ENCODE measurements at places on chromosomes 3 and 15.

- DNase-seq, result no peak
These were observed 736.8 kb downstream of the MCTP2 start for GRCh38 chr15:94968133-94968532.

GRCh38 chr15:73082812-73083211 lies 30.5 kb downstream of the NEO1 start:
- DNase-seq, result no peak

DNA sequence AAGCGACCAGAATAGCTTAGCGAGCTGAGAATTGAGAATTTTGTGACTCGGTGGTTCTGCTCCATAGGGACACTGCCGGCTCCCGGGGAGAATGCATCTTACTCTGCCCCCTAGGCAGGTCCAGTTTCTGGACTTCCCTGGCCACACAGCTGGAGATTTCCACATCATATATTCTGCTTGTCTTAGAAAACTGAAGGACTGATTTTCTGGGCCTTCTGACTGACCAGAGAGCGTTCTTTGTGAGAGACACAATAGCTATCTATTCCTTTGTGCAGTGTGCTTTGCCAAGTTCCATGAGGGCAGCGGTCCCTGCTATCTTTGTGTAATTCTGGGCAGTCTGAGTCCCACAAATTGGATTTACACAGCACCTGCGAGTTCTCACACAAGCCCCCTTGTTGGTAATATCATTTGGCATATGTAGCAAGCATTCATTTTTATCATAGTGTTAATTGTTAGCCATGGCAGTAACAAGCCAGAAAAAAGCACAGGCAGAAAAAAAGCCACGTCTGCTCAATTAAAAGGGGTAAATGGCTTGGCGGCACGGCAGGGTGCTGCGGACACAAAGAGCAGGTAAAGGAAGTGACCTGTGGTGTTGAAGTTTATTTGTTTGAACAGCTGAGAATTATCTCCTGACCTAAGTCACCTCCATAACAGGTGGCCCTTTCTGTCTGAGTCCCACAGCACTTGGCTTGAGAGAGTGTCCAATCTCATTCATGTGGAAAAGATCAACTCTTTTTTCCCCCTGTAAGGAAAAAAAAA lies 688.7 kb downstream of the TUSC7 start:
- no peak for DNase-seq

- peak; percentile 1 for DNase-seq
These were observed 6.5 kb upstream of the CRYBG3 start for GRCh38 chr3:97815149-97815917.

DNA sequence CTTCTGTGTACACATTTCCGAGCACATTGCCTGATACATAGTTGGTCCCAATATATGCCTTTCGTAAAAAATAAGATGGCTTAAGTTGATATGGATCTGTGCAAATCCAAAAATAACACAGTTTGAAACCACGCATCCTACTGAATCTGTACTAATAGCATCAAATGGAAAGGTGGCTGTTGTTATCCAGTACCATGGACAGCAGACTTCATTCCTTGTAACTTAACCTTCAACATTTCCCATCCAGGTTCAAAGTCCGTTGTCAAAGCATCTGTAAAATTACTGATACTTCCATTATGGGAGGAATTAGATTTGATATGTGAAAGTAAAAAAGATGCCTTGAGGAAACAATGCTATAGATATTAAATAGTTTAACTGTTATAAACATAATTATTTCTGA lies 65.5 kb upstream of the C3orf49 start:
- DNase-seq, result no peak

DNA sequence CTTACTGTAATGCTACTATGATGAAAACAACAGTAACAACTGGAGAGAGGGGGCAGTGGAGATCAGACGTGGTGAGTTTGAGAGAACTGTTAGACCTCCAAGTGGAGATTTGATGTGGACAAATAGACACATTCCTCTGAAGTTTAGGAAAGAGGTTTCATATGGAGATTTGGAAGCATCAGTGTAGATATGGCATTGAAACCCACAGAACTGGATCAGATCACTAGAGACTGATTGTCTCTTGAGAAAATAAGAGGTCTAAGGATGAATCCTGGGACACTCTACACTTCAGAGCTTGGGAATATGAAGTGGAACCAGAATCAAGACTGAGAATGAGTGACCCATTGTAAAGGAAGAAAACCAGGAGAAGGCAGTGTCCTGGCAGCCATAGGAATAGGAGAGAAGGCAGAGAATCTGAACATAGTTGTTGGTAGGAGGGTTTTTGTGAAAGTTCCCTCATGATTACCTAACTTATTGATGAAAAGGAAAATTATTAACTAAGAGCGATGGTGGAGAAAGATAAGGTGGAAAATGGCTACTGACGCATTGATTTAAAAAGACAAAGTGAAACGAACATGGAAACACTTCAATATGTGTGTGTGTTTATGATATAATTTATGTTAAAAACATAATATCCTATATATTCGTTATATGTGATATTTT lies 29.7 kb upstream of the PYDC2 start:
- no peak for DNase-seq

GRCh38 chr3:125143538-125143937 lies 69.0 kb downstream of the SLC12A8 start:
- DNase-seq, result no peak

DNA sequence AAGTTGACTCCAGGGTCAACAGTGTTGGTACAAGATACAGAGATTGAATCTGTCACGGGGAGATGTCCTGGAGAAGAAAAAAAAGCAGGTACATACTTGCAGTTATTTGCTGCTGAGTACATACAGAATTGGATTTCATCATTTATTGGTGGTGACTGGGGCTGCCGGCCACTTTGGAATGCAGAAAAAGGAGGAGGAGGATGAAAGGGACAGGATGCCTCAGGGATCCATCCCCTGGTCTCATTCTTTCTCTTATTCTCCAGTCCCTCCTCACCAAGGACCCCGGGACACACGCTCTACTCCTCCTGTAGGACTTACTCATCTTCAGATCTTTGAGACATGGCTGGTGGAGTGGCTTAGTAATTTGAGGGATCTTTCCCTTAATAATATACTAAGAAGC lies 30.0 kb upstream of the MEIS2 start:
- no peak for DNase-seq

- DNase-seq, result no peak
These were observed 47.4 kb downstream of the SCN5A start for GRCh38 chr3:38601956-38602550.

- no peak for DNase-seq
These were observed 732.4 kb upstream of the DPPA4 start for GRCh38 chr3:110069761-110070160.

GRCh38 chr3:157789162-157789561 lies 285.9 kb upstream of the VEPH1 start:
- no peak for DNase-seq

DNA sequence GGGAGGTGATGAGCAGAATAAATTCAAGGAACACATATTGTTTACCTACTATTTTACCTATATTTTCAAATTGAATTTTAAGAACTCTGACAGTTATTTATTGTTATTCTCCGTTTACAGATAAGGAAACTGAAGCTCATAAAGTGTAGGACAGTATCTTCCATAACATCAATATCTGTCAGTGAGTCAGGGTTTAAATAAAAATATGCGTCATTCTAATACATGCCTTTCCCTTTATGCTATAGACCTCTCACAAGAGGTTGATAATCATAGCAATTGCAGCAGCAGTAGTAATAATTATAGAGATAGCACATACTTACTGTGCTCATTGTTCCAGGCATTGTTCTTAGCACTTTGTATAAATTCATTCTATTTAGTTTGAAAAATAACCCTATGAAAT lies 101.1 kb downstream of the EPHA6 start:
- DNase-seq, result no peak

DNA sequence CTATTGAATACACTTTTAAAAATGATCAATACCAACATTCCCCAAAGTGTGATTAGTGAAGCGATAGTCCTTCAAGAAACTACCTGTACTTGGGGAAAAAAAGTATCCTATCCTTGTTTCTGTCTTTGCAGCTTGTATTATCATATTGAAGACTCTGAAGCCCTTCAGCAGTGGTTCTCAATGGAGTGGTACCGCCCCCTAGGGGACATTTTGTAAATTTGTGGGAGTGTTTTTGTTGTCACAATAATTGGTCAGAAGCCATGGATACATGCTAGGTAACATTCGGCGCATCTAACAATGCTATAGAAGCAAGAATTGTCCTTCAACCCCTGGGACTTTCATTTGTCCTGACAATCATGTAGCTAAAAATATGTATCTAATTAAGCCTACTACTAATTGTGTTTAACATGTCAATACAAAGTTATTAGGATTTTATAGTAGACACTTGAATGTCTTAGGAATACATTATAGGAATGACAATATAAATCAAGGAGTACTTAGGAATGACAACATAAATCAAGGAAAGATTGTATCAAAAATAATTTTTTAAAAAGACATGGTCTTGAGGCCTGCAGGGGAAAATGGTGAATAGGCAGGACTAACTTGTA lies 53.7 kb downstream of the NMD3 start:
- DNase-seq, result peak; percentile 27

- no peak for DNase-seq
These were observed 230.2 kb upstream of the HES1 start for GRCh38 chr3:193905541-193906396.

DNA sequence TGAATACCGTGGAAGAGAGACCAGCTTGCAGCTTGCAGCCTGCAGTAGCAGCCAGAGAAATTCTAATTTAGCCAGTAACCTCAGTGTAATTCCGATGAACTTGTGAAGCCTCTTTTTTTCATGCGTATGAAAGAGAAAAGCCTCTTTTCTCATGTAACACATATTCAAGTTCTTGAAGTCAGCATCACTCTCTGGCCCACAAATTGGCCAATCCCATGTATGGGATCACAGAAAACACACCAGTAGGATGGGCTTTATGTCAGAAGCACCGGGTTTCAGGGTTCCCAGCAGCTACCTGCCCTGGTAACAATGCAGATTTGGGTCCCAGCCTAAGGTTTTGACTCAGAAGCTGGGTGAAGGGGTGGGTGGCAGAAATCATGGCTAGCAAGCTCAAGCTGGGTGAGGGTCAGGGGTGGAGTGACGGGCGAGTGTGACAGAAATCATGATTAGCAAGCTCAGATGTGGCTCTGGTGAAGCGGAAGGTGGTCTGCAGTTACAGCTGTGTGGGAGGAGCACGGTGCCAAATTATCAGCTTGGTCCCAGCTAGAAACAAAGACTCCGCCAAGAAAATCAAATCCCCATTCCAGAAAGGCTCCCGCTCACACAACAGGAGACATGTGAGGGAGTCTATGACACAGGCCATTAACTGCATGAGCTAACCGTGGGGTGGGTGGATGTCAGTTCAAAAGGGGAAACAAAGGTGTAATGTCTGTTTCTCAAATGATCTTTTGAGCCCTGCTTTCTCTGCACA lies 86.6 kb downstream of the SNRK start:
- no peak for DNase-seq

DNA sequence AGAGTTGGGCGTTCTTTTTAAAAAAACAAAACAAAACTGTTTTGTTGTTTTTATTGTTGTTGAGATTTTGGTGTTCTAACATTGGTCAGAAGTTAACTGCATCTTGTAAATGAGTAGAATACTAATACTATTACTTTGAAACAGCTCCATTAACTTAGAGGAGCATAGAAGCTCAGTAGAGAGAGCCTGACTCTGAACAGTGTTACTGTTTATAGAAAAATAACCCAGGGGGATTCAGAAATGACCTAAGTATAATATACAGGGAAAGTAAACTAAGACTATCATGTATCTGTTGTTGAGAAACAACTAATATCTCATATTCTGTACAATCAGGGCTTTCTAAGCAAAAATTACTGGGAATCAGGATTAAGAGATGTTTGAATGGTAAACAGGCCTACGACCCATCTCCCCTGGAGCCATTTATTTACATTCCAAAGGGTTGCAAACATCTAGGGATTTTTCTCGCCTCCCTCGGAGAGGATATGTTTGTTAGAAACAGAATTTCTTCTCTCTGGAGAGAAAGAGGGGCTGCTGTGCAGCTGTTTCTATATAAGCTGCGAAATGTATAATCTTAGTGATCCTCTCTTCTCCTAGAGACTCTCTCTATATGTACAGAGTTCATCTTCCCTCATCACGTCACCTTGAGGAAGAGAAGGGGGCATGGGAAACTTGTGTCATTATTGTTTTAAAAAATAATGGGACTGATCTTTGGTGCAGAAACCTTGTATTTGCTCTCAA lies 827.5 kb upstream of the DPPA4 start:
- DNase-seq, result no peak

DNA sequence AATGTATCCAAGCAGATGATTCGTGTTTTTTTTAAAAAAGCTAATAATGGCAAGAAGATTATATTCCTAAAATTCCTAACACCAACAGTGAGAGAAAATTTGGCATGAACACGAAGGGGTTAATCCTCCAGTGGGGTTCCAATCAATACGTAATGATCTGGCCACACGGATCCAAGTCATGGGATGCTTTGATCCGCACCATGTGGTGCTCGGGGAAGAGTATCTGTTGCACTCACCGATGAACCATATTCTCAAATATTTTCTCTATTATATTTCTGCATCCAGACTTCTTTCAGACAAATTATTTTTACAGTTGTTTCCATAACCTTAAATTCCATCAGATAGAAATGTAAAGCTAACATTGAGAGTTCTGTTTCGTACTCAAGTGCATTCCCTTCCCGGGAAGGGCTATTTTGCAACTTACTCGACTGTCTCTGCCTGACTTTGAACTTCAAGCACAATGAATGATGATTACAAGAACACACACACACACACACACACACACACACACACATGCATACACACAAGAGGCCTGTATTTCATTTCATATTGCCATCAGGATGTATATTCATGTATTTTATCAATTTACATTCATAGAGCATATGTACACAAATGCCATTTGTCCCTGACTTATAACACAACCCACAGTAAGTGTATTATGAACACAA lies 567.2 kb downstream of the FOXP1 start:
- no peak for DNase-seq

Data from activated CD4-positive, alpha-beta T cell treated with anti-CD3 and anti-CD28 coated beads for 24 hours (primary cell).